Effector memory CD4-positive, alpha-beta T cell (primary cell): ENCODE measurements at places on chromosomes 6 and 20.

DNA sequence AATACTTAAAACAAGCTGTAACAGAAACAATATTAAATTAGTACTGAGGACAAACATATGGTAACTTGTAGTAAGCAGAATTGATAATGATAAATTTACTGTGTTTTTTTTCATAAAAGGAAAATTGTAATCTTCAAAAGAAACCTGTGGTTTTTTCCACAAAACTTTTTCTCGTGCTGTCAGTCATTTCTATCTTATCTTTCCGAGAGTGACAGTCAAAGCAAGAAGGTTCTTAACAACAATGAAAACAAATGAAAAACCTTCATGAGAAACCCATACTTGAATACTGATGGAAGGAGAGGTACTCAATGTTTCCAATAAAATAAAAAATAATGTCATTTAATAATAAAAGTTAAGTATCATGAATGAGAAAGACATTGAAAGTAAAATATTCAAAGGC lies 174.0 kb downstream of the TBC1D32 start:
- no peak for DNase-seq

DNA sequence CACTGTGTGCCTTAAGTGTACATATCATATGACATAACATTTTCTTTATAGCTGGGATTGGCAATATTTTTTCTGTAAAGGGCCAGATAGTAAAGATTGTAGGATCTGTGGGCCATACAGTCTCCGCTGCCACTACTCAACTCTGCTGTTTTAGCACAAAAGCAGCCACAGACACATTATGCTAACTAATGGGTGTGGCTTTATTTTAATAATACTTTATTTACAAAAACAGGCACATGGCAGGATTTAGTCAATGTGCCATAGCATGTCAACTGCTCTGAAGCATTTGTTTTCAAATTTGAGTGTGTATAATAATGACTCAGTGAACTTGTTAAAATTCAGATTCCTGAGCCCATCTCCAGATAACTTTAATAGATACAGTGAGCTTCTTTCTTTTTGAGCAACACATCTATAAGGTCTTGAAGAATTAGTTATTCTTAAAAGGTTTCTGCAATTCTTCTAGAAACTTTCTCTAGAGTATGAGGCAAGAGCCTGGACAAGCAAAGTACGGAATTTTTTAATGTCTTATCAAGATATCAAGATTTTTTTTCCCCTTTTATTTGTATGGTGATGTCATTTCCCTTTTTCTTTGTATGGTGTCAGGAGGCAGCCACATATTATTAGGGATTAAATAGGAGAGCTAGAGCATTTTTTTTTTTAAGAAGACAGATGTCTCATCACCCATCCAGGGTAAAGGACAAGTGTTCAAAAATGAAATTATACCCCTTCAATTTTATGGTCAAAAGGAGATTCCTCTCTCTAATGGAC lies 518.3 kb downstream of the DHX35 start:
- DNase-seq, result no peak

DNA sequence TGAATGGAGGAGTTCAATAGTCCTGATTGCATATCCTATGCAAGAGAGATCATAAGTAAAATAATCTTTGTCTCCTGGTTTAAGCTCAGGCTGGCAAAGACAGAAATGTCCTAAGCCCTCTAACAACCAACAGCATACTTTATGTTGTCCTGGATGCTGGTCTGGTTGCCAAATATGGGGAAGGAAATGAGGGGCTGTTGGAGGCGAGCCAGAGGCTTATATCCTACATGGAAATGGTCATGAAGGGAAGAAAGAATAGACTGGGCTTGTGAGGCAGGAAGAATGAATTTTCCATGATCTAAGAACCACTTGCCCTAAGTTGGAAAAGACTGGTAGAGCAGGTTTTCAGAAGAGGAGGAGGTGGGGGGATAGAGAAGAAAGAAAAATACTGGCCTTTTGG lies 237.1 kb downstream of the SMOC2 start:
- DNase-seq, result no peak

- DNase-seq, result no peak
Measured at GRCh38 chr20:17446171-17446570, 85.0 kb downstream of the BFSP1 start.

DNA sequence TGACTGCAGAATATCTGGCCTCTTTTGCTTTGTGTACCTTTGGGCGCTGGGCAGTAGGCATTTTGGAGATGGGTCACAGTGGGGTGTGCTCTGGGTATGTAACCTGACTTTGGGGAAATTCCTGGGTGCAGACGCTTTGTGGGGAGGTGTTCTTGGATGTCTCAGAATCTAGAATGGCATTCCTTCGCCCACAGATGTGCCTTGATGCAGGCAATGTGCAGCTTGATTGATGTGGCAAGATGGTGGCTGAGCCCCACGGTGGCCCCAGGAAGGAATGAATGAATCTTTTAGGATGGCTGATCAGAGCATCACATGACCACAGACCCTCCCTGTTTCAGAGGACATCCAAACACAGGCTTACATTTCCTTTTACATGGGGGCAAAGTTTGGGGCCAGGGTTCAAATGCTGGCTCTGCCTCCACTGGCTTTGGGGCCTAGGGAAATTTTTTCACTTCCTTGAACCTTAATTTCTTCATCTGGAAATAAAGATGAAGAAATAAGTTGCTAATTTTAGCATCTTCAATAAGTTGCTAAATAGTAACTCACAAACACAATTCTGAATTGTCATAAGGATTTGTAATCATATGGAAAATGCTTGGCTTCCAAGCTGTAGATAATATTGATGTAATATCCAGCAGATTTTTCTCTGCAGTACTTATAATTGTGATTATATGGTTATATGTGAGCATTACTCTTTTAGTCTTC lies 5.6 kb downstream of the PPP1R16B start:
- no peak for DNase-seq
